CD14-positive monocyte (primary cell): ENCODE measurements at places on chromosomes 6 and 20.

- H3K27ac ChIP-seq, result no peak overlapping the region
- no peaks in the 10 kb centered on the region for H3K36me3 ChIP-seq
- H3K4me3 ChIP-seq, result no peak overlapping the region
- H3K27me3 ChIP-seq, result no peaks in the 10 kb centered on the region
Measured at GRCh38 chr6:140713495-140713894, 1339.0 kb upstream of the CITED2 start.

DNA sequence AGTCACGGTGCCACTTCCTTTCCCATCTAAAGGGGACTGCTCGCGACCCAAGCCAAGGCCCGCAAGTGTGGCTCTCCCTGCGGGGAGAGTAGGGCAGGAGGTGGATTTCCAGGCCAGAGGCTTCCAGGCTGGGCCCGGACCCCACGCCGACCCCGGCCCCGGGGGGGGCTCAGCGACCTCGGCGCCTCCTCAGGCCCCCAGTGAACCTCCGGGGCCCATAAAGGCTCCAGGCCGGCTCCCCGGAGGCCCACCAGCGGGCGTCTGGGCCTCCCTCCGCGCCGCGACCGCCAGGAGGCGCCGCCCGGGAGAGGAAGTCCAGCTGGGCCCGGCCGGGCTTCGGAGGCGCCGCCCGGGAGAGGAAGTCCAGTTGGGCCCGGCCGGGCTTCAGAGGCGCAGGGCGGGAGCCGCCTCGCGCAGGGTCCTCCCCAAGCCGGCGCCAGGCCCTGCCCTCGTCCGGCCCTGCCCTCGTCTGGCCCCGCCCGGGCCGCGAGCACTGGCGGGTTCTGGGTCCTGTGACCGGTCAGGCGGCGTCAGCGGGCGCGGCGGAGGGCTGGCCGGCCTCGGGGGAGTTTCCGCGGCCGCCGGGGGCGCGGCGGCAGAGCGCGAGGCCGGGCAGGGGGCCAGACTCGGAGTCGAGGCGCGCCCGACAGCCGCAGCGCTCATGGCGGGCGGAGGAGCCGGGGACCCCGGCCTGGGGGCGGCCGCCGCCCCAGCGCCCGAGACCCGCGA lies at the start of gene RAB32:
TSS of gene RAB32 (plus strand) at position 623 of the 729 bp plus-strand sequence. CDS start at position 662, 39 bp downstream.
- H3K4me3 ChIP-seq, result peak within 1 kb of the TSS; percentile 96
- H3K27ac ChIP-seq, result peak within 1 kb of the TSS; percentile 99

DNA sequence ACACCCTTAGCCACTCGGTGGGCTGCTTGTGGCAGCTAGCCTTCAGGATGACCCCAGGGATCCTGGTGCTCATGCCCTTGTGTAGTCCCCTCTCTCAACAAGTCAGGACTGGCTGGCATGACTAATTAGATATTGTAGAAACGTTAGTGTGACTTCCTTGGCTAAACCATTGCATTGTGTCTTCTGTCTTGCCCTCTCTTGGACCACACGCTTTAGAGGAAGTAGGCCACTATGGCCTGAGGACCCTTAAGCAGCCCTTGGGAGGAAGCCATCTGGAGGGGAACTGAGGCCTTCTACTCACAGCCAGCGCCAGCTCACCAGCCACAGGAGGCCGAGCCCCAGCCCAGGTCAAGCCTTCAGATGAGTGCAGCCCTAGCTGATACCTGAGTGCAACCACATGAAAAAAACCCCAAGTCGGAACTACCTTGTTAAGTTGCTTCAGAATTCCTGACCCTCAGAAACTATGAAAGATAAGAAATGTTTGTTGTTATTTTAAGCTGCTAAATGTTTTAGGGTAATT lies 10.1 kb downstream of the ANGPT4 start:
- peak; percentile 57 for DNase-seq
- H3K4me3 ChIP-seq, result peak overlapping the region; percentile 31
- H3K27ac ChIP-seq, result peak overlapping the region; percentile 52
- no peaks in the 10 kb centered on the region for H3K36me3 ChIP-seq

DNA sequence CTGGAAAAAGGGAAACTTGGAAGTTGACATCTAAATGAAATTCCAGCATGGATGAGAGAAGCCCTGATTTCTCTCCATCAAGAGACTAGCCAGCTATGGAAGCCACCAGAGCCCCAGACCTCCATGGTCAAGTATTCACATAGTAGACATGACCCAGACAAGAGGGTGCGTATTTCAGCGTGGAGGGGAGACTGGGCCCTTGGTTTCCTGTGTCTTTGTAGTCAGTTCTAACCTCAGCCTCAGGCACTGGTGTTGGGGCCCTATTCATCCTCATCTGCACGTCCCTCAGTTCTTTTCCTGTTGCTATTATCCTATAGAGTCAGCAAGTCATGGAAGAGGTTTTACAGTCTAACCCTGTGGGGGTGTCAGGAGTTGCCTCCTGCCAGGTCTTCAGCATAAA lies 12.5 kb downstream of the GNL1 start:
- peaks cover 13% of the 10 kb centered on the region for H3K27me3 ChIP-seq
- peaks cover 21% of the 10 kb centered on the region for H3K4me1 ChIP-seq
- H3K27ac ChIP-seq, result no peak overlapping the region
- peaks cover 20% of the 10 kb centered on the region for H3K36me3 ChIP-seq

DNA sequence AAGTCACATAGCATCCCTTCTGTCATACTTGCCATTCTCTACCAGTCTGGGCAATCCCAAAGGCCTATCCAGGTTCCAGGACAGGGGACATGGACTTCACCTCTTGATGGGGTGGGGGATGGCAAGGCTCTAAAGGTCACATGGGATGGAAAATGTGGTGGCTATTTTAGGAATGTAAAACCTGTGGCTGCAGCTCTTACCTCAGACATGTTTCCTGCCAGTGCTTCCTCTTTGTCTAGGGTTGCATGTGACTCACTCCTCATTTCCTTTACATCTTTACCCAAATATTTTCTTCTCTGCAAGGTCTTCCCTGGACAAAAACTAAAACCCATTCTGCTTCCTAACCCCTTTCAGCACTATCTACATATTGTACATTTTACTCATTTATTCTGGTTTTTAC lies 135.7 kb downstream of the BTBD3 start:
- no peaks in the 10 kb centered on the region for H3K27me3 ChIP-seq
- H3K27ac ChIP-seq, result peak overlapping the region; percentile 25
- peaks cover 32% of the 10 kb centered on the region for H3K4me1 ChIP-seq
- no peaks in the 10 kb centered on the region for H3K36me3 ChIP-seq
- peak overlapping the region; percentile 11 for H3K4me3 ChIP-seq

GRCh38 chr6:134491477-134491876 lies 173.6 kb upstream of the SGK1 start:
- no peak overlapping the region for H3K27ac ChIP-seq
- no peaks in the 10 kb centered on the region for H3K4me1 ChIP-seq
- H3K36me3 ChIP-seq, result no peaks in the 10 kb centered on the region
- no peak for DNase-seq
- no peak overlapping the region for H3K4me3 ChIP-seq
- H3K27me3 ChIP-seq, result no peaks in the 10 kb centered on the region

DNA sequence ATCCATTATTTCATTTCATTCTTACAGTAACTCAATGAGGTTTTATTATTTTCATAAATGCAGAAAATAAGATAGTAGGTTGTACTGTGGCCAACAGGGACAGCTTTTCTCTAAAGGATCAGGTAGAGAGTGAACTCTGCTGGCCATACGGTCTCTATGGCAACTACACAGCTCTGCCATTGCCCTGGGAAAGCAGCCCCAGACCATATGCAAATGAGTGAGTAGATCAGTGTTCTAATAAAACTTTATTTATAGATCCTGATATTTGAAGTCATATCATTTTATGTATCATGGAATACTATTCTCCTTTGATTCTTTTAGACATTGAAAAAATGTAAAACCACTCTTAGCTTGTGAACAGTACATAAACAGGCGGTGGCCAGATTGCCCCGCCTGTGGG lies 192.5 kb upstream of the RREB1 start:
- no peaks in the 10 kb centered on the region for H3K36me3 ChIP-seq
- H3K27ac ChIP-seq, result peak overlapping the region; percentile 62
- H3K4me3 ChIP-seq, result peak overlapping the region; percentile 66
- DNase-seq, result no peak
- peaks cover 37% of the 10 kb centered on the region for H3K4me1 ChIP-seq

- no peak for DNase-seq
- no peaks in the 10 kb centered on the region for H3K4me1 ChIP-seq
- no peak overlapping the region for H3K4me3 ChIP-seq
- no peak overlapping the region for H3K27ac ChIP-seq
- no peaks in the 10 kb centered on the region for H3K27me3 ChIP-seq
Measured at GRCh38 chr6:38110481-38110971, 291.0 kb downstream of the ZFAND3 start.

GRCh38 chr6:13767121-13767808 lies 47.1 kb downstream of the MCUR1 start:
- H3K36me3 ChIP-seq, result no peaks in the 10 kb centered on the region
- H3K27ac ChIP-seq, result no peak overlapping the region
- peaks cover 33% of the 10 kb centered on the region for H3K4me1 ChIP-seq
- H3K27me3 ChIP-seq, result no peaks in the 10 kb centered on the region

DNA sequence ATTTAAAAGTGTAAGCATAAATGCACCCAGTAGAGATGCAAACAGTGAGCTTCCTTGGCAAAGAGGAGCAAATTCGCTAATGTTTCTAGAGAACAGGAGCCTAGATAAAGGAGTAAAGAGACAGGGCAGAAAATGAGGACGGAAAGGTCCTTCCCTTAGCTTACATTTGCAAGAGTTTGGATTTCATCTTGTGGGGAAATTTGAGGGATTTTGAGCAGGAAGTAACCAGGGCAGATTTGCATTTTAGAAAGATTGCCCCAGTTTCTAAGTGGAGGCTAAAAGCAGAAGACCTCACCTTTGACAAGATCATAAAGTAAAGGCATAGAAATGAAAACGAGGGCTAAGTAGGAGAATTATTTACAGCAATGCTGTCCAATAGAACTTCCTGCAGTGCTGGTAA lies 80.5 kb downstream of the ADAT2 start:
- H3K4me3 ChIP-seq, result no peak overlapping the region
- DNase-seq, result no peak
- H3K36me3 ChIP-seq, result no peaks in the 10 kb centered on the region
- H3K4me1 ChIP-seq, result no peaks in the 10 kb centered on the region

GRCh38 chr6:8180327-8181159 lies 78.2 kb upstream of the EEF1E1 start:
- no peak overlapping the region for H3K27ac ChIP-seq
- peaks cover 23% of the 10 kb centered on the region for H3K4me1 ChIP-seq
- no peaks in the 10 kb centered on the region for H3K27me3 ChIP-seq

DNA sequence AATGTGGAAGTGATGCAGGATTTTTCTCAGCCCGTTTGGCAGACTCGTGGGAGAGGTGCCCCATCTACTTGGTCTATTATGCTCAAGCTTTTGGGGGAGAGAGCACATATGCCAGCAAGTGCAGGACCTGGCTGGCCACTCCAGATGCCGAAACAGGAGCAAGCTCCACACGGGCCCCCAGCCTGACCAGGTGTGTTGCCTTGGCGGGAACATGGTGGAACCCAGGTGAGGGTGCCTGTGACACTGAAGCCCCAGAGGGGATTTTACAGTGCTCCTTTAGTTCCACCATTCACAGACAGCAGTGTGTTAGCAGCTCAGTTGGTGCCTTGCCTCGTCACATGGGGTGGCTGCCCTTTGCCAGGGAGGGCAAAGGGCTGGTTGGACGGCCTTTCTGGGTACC lies 798.9 kb downstream of the EYS start:
- no peak for DNase-seq
- no peaks in the 10 kb centered on the region for H3K36me3 ChIP-seq
- H3K4me1 ChIP-seq, result no peaks in the 10 kb centered on the region

- no peak overlapping the region for H3K4me3 ChIP-seq
- no peak overlapping the region for H3K27ac ChIP-seq
- no peak for DNase-seq
- H3K27me3 ChIP-seq, result no peaks in the 10 kb centered on the region
- no peaks in the 10 kb centered on the region for H3K4me1 ChIP-seq
Measured at GRCh38 chr6:106258726-106259125, 66.8 kb downstream of the ATG5 start.

GRCh38 chr20:17395729-17396128 lies 135.4 kb downstream of the BFSP1 start:
- no peaks in the 10 kb centered on the region for H3K36me3 ChIP-seq
- no peak overlapping the region for H3K4me3 ChIP-seq
- no peak overlapping the region for H3K27ac ChIP-seq

DNA sequence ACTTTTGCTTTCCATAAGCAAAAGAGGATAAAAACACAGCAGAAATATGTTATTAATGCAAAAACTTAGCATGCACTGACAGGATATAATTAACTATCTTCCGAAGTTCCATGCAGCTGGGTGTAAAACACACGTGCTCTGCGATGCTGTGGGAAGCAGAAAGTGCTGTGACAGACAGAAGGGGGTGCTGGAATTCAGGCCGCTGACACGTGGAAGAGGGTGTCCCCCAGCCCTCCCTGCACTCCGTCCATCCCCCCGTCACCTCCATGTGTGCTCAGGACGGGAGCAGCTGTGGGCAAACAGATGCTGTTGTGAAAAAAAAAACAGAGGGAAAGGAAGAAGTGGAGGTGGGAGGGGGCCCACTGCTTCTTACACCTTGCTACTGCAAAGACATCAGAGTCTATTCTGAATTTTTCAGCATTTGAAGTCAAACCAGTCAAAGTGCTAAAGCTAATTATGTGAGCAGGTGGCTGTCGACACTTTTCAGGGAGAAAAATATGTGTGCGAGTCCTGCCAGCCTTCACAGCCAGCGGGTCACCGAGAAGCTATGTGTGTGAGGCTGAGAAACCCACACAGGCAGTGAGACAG lies 175.9 kb upstream of the AFDN start:
- no peak overlapping the region for H3K27ac ChIP-seq
- no peak for DNase-seq
- no peaks in the 10 kb centered on the region for H3K27me3 ChIP-seq
- H3K4me1 ChIP-seq, result no peaks in the 10 kb centered on the region
- no peak overlapping the region for H3K4me3 ChIP-seq

DNA sequence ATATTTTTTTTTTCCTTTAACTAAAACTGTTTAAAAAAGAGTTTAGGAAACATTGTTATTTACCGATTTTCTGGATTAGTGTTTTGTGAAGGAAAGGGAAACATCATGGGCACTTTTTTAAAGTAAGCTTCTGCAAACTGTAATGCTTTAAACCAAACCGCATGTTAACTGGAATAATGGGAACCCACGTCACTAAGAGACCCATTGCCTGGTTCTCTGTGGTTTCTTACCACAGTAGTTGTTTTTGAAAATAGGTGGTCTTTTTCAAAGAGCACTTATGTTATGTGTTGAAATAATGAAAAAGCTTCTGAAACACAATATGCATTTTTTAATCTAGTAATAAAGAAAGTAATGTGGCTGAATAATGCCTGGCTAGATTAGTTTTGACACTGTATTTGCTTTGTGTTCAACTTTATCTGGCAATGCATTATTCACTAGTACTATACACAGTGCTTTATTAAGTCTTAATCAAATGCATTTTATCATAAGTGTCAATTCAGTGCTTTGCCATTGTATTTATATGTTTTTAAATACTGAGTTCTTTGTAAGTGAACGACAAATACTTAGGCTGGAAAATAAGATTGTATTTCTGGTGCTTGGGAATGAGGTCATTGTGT lies 754.1 kb upstream of the FLRT3 start:
- H3K36me3 ChIP-seq, result no peaks in the 10 kb centered on the region
- H3K27ac ChIP-seq, result no peak overlapping the region
- no peaks in the 10 kb centered on the region for H3K4me1 ChIP-seq
